Activated effector memory CD4-positive, alpha-beta T cell treated with Interleukin-2 at 50 U/mL for 16 hours (primary cell): ENCODE measurements at places on chromosomes 12 and 14.

DNA sequence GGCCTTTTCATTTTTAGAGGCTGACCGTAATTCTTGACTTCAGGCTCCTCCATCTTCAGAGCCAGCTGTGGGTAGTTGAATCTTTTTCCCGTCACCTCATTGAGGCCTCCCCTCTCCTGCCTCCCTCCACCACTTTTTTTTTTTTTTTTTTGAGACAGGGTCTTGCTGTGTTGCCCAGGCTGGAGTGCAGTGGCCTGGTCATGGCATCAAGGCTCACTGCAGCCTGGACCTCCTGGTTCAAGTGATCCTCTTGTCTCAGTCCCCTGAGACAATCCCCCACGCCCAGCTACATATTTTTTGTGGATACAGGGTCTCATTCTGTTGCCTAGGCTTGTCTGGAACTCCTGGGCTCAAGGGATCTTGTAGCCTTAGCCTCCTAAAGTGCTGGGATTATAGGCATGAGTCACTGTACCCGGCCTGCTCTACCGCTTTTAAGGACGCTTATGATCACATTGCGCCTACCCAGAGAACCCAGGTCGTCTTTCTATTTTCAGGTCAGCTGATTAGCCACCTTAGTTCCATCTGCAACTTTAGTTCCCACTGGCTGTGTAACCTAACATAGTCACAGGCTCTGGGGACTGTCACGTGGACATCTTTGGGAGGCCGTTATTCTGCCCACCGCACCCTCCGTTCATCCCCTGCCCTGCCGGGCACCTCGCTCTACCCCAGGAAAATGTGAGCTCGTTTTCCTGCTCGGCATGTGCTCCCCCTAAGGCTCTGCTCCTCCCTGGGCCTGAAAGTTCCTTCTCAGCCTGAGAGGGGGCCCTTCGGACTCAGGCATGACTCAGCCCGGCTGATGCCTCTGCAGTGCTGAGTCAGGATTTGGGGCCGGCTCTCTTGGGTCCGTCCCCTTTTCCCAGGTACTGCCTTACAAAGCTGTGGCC lies 13.4 kb downstream of the TNFAIP2 start:
- no peak for DNase-seq

DNA sequence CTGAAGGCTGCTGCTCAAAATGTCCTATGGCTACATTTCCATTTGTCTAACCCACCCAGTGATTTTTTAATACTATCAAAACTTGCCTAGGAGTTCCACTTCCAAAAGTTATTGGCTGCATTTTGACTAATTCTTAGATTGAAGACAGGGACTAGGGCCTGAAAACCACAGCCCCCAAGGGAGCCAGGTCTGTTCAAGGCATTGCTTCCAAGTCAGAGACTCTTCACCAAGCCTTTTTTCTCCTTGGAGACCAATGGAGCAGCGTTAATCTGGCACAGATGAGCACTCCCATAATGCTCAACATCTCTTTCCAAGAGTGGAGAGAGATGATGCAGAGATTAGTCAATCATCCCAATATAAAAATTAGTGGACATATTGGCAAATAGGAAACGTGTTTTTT lies 112.5 kb upstream of the HIF1A start:
- no peak for DNase-seq

GRCh38 chr14:25358330-25358729 lies 308.4 kb upstream of the STXBP6 start:
- no peak for DNase-seq

GRCh38 chr14:90299408-90299807 lies 32.3 kb downstream of the NRDE2 start:
- DNase-seq, result no peak

GRCh38 chr14:63939006-63939270 lies 86.1 kb downstream of the SYNE2 start:
- DNase-seq, result no peak
